ENCODE measurements at places on chromosomes 2 and 18.

DNA sequence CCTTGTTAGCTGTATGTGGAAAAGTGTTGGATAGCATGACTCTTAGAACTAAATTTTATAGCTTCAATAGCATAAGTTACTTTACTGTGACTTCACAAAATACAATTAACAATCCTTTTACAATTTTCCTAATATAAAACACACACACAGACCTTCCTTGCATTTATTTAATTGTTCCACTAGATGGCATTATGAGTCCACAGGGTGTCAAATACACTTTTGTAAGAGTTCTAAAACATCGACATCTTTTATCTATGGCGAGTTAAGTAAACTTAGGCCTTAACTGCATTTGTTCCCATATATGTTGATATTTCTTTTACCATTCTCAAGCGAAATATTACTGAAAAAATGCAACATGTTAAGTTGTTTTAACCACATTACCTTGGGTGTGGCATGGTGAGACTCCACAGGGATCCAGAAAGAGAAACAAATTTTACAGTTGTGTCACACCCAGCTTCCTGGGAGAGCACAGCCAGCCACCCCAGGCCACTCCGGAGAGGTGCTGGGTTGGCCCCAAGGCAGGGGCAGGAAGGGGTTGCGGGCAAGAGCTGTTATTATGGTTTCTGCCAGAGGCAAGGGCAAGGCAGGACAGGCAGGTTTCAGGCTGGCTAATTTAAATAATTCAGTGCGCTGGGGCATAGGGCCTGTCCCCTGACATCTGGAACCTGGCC is 312.4 kb upstream of the MC4R start:
- peak; percentile 28 for DNase-seq

DNA sequence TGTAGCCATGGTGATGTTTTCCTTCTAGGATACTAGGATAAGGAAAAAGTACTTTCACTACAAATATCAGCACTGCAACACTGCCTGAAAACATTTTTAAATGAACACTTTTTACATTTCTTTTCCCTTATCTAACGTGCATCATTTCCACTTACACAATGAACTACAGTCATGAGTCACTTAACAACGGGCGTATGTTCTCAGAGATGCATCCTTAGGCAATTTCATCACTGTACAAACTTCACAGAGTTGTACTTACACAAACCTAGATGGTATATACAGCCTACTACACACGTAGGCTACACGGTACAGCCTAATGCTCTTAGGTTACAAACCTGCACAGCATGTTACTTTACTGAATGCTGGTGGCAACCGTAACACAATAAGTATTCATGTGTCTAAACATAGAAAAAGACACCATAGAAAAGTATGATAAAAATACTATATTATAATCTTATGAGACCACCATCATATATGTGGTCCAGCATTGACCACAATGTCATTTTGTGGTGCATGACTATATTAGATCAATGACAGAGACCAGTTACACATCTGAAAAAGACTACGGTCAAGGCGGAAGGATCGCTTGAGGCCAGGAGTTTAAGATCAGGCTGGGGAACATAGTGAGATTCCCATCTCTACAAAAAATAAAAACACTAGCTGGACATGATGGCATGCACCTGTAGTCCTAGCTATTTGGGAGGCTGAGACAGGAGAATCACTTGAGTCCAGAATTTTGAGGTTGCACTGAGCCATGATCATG is 39.8 kb downstream of the WDR33 start:
- DNase-seq, result peak; percentile 79

- DNase-seq, result no peak
Measured at GRCh38 chr2:18061717-18062116, 183.2 kb downstream of the KCNS3 start.

- DNase-seq, result no peak
Measured at GRCh38 chr18:57062844-57063243, 84.0 kb upstream of the BOD1L2 start.

GRCh38 chr2:233267516-233268245 is 16.2 kb downstream of the ATG16L1 start:
- no peak for DNase-seq

All from foreskin fibroblast (primary cell).